Stomach (tissue), 19 donors: ENCODE measurements at places on chromosomes 7 and 10. TPM values are rescaled to one million over a fixed set of nuclear protein-coding genes. Genes with fewer than 3 reads are reported as not detected.

- H3K4me1 ChIP-seq: no peaks in the 10 kb centered on the region
- no peak overlapping the region for H3K27ac ChIP-seq
- no peak overlapping the region for H3K4me3 ChIP-seq
- no peaks in the 10 kb centered on the region for H3K27me3 ChIP-seq
- no peak for DNase-seq
- H3K36me3 ChIP-seq: no peaks in the 10 kb centered on the region
Observed at GRCh38 chr7:72343991-72344390, 68.1 kb downstream of the CALN1 start.

GRCh38 chr7:111873963-111874690 lies 311.8 kb upstream of the IMMP2L start:
- H3K4me3 ChIP-seq: no peak overlapping the region
- H3K27me3 ChIP-seq: no peaks in the 10 kb centered on the region
- no peak overlapping the region for H3K27ac ChIP-seq
- no peak for DNase-seq

- no peak overlapping the region for H3K4me3 ChIP-seq
- no peaks in the 10 kb centered on the region for H3K27me3 ChIP-seq
Observed at GRCh38 chr7:68573271-68574005, 1024.8 kb upstream of the AUTS2 start.

DNA sequence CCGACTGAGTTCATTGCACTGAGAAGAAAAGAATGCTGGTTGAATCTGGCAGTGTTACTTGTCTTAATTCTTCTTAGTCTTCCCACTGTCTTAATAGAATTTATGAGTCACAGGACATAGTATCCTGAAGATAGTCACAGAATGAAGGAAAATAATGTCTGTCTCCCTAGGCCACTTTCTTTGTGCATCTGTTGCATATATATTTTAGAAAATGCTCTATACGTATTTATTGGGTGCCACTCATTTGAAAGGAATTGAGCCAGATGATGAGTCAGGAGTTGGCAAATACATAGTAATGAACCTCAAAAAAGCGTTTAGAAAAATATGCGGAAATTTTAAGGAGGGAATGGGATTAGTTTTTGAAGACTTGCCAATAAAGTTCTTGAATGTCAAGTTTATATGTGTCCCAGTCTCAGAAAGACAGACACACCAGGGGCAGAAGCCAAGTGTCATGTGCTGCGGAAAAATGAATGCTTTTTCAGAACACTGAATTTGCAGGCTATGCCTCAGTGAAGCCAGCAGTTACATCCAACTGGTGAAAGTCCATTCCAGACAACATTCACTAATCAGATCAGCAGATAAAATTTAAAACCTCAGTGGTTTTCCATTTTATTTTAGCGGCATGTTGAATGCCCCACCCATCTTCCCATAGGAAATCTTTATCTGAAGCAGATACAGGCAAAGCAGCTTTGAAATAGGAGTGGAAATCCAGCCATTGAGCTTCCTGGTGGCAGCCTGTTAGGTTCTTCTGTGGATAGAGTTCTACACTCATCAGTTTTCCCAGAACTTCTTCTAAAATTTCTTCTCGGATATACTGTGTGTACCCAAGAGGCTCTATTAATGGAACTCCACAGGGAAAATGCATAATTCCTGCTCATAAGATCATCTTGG lies 308.4 kb downstream of the BICC1 start:
- H3K27ac ChIP-seq: no peak overlapping the region
- no peak for DNase-seq

- H3K4me3 ChIP-seq: no peak overlapping the region
- no peaks in the 10 kb centered on the region for H3K36me3 ChIP-seq
- H3K4me1 ChIP-seq: no peaks in the 10 kb centered on the region
Observed at GRCh38 chr10:59222788-59223187, 46.3 kb downstream of the PHYHIPL start.

DNA sequence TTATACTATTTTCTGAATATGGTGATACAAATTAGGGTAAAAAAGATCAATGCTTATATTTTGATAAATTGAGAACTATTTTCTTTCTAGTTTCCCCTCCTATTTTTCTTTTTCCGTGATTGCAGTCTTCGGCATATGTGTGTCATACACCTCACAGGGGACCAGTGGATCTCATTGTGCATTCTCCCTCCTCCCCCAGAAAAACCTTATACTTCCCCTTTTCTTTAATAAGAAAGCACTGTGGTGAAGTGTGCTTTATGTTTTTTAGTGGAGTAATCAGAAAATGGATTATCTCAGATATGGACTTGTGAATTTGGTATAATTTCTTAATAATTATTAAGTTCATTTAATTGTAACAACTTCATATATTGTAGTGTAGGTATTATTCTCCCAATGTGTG lies 72.8 kb downstream of the BICC1 start:
- no peak overlapping the region for H3K4me3 ChIP-seq
- no peak overlapping the region for H3K27ac ChIP-seq
- H3K27me3 ChIP-seq: no peaks in the 10 kb centered on the region
- H3K36me3 ChIP-seq: no peaks in the 10 kb centered on the region
- H3K4me1 ChIP-seq: no peaks in the 10 kb centered on the region
- no peak for DNase-seq

DNA sequence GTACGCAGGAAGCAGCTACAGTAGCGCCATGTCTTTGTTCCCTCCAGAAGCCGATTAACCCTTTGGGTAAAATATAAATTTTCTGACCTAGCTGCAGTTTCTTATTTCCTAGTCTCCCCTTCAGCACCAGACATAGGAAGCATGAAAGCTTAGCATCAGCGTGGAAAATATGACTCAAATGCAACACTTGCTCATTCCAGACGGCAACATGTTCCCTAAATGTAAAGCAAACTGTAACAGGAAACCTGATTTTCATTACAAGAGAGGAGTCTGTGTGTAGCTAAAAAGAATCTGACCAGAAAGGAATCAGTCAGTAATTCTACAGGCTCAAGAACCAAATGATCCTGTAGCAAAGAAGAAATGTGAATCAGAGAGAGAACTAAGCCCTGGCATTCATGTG lies 219.2 kb downstream of the C7orf25 start:
- H3K27ac ChIP-seq: no peak overlapping the region
- H3K27me3 ChIP-seq: no peaks in the 10 kb centered on the region
- no peaks in the 10 kb centered on the region for H3K36me3 ChIP-seq

DNA sequence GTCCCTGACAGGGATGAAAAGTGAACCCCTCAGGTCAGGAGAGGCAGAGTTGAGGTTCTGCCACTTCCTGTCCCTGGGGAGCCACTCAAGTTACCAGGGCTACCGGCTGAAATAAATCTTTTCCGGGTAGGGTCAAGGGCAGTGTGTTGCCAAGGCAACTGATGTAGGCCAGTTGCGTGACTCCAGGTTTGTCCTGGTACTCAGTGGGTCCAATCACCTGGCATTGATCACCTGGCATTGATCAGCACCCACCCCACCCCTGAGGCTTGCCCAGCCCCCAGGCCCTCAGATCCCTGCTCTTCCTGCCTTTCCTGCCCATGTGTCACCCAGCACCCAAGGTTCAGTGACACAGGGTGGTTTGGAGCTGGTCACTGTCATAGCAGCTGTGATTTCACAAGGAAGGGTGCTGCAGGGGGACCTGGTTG lies 5.9 kb downstream of the SAP25 start:
- H3K27ac ChIP-seq: no peak overlapping the region
- H3K4me1 ChIP-seq: peaks cover 17% of the 10 kb centered on the region
- peaks cover 36% of the 10 kb centered on the region for H3K36me3 ChIP-seq
- no peak for DNase-seq
- peaks cover 20% of the 10 kb centered on the region for H3K27me3 ChIP-seq
- no peak overlapping the region for H3K4me3 ChIP-seq

- H3K4me3 ChIP-seq: no peak overlapping the region
- no peaks in the 10 kb centered on the region for H3K36me3 ChIP-seq
- no peaks in the 10 kb centered on the region for H3K27me3 ChIP-seq
- no peak overlapping the region for H3K27ac ChIP-seq
- DNase-seq: no peak
Observed at GRCh38 chr10:51204066-51204465, 129.8 kb downstream of the PRKG1 start.

GRCh38 chr7:158421361-158421760 lies 166.3 kb downstream of the PTPRN2 start:
- no peak for DNase-seq
- no peaks in the 10 kb centered on the region for H3K36me3 ChIP-seq
- no peak overlapping the region for H3K27ac ChIP-seq
- no peak overlapping the region for H3K4me3 ChIP-seq
- no peaks in the 10 kb centered on the region for H3K27me3 ChIP-seq

ZNF853 gene
- polyA plus RNA-seq: 2.0 TPM

TMEM176B gene
- 157 TPM for polyA plus RNA-seq

NCF1 gene
- polyA plus RNA-seq: 6.6 TPM

SLC26A3 gene
- 0.10 TPM for polyA plus RNA-seq

FANK1 gene
- polyA plus RNA-seq: 8.4 TPM

HK1 gene
- polyA plus RNA-seq: 43.7 TPM

SEMA4G gene
- polyA plus RNA-seq: 6.2 TPM
